Ovary (tissue), 10 donors: ENCODE measurements at places on chromosomes 5 and 9. TPM values are rescaled to one million over a fixed set of nuclear protein-coding genes. Genes with fewer than 3 reads are reported as not detected.

The NR5A1 gene
- total RNA-seq, result 14.7 TPM

The N4BP3 gene
- 0.55 TPM for total RNA-seq

The PCDHB7 gene
- total RNA-seq, result 3.2 TPM

The HAPLN1 gene
- not detected for total RNA-seq

DNA sequence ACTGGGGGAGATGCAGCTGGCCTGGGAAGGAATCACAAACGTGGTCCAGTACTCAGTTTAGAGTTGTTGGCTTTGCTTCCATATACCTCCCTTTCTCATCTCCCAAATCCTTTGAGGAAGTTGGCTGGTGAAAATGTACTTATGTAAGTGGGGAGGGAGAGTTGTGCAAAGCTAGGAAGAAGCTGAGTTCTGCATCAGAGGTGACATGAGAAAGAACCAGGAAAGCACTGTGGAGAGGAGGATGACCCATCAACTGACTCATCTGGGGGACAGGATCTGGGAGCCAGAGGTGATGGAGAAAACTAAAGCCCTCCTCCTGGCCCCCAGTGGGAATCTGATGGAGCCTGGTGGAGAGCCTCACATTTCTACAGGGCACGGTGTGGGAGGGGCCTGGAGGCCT is 16.2 kb downstream of the KCNMB1 start:
- no peak for DNase-seq

DNA sequence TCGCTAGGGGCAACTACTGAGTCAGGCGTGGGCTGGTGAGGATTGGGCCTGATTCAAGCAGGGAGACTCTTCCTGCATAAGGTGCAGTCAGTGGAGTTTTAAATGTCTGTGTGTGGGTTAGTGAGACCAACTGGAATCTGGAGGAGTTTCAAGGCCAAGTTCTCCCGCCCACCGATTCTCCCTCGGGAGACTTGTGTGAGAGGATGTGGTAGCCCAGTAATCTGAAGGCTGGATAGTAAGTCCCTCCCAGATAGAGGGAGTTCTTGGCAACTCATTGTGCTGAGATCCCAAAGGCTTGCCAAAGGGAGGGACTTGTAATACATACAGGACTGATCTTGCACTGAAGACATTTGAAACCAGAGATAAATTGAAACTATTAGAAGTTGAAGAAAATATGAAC is 51.8 kb downstream of the WDR36 start:
- peak; percentile 78 for DNase-seq

- no peak for DNase-seq
Measured at GRCh38 chr9:20408513-20408912, 213.8 kb downstream of the MLLT3 start.
